Pancreas (tissue), 10 donors: ENCODE measurements at places on chromosomes 16 and 17. TPM values are rescaled to one million over a fixed set of nuclear protein-coding genes. Genes with fewer than 3 reads are reported as not detected.

Gene SLC4A1
- not detected for total RNA-seq

Gene MAF
- 10.4 TPM for total RNA-seq

Gene HLF
- total RNA-seq = 3.0 TPM

Gene KCNAB3
- total RNA-seq = 0.63 TPM

Gene PRKCB
- total RNA-seq = 1.2 TPM

Gene GPRC5C
- 38.2 TPM for total RNA-seq
